Gastrocnemius medialis (tissue), 4 donors: ENCODE measurements at places on chromosomes 1 and 21. TPM values are rescaled to one million over a fixed set of nuclear protein-coding genes. Genes with fewer than 3 reads are reported as not detected.

- DNase-seq, result no peak
Measured at GRCh38 chr1:48099072-48099773, 102.0 kb upstream of the TRABD2B start.

The GJA5 gene
- total RNA-seq, result 3.6 TPM

The CZIB gene
- total RNA-seq, result 38.3 TPM

DNA sequence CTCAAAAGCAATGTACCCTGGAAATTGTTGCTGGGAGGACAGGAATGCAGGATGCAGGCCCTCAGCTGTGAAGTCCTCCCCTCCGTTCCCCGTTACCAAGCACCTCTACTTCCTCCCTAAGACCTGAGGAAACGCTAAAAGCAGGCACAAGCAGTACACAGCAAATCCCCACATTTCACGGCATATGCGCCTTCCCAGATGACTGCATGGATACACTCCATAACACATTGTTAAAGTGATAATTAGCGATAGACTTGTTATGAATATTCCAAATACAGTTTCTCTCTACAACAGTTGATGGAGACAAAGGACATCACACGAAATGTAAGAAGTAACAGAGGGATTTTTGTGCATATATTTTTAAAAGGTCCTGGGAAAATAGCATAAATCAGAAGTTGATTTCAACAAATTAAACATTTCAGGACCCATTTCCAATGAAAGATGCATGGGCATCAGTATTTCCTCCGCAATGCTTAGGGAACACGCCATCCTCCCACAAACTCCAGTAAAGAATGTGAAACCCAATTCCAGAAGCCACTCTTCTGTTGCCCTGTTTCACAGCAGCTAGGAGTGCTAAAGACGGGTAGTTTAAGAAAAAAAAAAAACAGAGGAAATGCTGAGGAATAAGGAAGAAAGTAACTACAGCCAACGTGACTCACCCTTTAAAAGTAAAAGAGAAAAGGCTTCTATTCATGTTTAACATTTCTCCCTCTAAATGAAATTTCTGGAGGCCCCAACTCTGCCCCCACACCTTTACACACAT, 75.5 kb downstream of the HIVEP3 start:
- DNase-seq, result no peak
